ENCODE measurements at places on chromosomes 4 and X. TPM values are rescaled to one million over a fixed set of nuclear protein-coding genes. Genes with fewer than 3 reads are reported as not detected.

Gene CLNK
- not detected for total RNA-seq

- no peak for DNase-seq
Measured at GRCh38 chr4:108204518-108204917, 35.8 kb upstream of the LEF1 start.

GRCh38 chrX:22357621-22358020, 84.9 kb downstream of the CBLL2 start:
- no peak for DNase-seq

Gene FRG2
- total RNA-seq = not detected

GRCh38 chrX:144293229-144293628, 409.4 kb downstream of the UBE2NL start:
- DNase-seq = no peak

Gene ZMAT1
- total RNA-seq = 4.7 TPM

DNA sequence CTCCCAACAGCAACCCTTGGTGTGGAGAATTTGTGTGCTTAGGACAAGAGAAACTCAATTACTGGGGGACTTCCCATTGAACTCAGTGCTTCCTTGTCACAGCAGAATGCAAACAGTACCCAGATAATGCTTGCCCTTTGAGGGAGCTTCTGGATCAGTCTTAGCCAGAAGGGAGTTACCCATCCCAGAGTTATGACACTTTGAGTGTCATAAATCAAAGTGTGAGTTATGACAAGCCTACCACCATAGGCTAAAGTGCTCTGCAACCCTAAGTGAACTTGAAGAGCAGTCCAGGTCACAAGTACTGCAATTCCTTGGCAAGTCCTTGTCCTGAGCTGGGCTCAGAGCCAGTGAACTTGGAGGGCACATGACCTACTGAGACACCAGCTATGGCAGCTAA, 1513.9 kb upstream of the PCDH10 start:
- DNase-seq = no peak

DNA sequence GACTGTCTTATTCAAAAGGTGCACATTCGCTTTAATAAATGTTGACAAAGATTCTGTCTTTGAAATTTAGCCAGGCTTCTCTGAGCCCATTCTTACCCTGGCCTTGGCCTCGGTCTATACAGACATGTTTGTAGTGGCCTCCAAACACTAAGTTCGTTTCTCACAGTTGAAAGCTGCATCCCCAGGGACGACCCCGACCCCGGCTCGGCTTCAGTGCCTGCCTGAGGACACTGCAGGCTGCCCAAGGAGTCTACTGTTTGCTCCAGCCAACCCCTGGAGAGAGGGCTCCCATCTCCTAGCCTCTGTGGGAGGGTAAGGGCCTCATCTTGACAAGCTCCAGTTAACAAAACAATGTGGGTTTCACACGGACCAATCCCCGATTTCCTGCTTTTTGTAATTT, 390.6 kb upstream of the ZFP42 start:
- no peak for DNase-seq

DNA sequence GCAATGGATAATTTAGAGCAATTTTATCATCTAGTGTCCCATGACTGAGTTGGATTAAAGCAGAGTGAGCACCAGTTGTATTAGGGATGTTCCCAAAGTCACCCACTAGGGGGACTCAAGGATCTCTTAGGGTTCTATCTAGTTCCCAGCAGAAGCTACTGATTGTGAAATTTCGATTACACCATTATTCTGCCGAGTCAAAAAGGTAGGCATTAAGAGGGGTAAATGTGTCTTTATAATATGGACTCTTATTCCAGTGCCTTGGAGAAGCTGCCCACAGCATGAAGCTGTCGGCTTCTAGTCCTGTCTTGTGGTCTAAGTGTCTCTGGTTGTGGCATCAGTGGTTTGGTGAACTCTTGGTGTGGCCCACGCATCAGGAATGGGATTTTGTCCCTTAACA, 53.3 kb downstream of the RGS12 start:
- no peak for DNase-seq

GRCh38 chr4:140757232-140757630, 1.0 kb upstream of the TBC1D9 start:
- no peak for DNase-seq

DNA sequence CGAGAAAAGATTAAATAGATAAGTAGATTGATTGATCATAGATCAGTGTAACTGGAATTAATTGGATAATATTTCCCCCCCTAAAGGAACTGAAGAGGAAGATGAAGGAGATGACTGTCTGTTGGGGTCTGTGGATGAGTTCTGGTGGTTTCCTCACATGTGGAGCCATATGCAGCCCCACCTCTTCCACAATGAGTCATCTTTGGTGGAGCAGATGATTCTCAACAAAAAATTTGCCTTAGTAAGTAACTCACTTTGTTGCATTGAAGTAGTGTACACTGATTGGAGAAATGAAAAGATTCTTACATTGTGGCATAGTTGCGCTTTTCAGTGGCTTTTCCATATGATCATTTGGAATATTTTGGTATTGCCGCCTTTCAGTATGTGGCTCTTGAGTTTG, 80.4 kb downstream of the NDST3 start:
- DNase-seq = no peak

DNA sequence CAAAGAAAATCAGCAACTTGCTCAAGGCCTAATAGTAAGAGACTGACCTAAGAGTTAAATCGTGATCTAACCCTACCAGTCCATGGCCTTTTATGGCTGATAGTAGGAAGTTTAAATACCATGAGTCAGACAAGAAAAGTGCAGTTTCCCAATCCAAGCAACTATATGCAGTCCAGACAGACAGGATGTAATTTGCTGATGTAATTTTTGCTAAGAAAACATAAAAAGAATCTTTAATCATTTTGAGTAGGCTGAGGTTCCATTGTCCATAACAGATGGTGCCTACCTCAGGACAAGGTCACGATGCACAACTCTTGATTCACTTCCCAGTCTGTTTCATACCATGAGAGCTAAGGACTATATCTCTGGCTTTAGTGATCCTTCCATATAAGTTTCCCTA, 317.5 kb upstream of the GRIA3 start:
- DNase-seq = no peak

GRCh38 chrX:17931855-17932254, 70.8 kb upstream of the RAI2 start:
- no peak for DNase-seq

GRCh38 chr4:154422152-154422551, 69.4 kb downstream of the DCHS2 start:
- no peak for DNase-seq

DNA sequence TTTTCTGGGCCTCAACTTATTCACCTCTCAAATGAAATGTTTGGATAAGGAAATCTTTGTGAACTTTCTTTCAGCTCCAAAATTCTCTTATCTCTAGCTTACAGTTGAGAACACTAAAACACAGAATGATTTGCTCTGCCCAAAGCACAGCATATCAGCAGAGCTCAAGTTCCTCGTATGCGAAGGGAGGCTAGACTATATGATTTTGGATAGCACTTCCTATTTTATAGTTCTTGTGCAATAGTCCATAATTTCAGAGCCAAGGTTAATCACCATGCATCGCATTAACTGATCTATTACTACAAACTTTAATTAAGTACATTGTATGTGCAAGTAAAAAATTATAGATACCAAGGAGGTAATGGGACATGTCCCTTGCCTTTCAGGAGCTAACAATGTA, 27.0 kb upstream of the KLHL13 start:
- no peak for DNase-seq

Gene EXOC1L
- not detected for total RNA-seq

- DNase-seq = no peak
Measured at GRCh38 chrX:147832707-147833348, 78.9 kb upstream of the FMR1 start.

GRCh38 chr4:188778905-188779304, 639.7 kb downstream of the TRIML1 start:
- no peak for DNase-seq

Gene SMR3B
- total RNA-seq = not detected

Gene SASH3
- total RNA-seq = not detected

Gene MAGEA10
- total RNA-seq = not detected

Gene OTUD6A
- total RNA-seq = not detected

Gene NAA11
- total RNA-seq = not detected

DNA sequence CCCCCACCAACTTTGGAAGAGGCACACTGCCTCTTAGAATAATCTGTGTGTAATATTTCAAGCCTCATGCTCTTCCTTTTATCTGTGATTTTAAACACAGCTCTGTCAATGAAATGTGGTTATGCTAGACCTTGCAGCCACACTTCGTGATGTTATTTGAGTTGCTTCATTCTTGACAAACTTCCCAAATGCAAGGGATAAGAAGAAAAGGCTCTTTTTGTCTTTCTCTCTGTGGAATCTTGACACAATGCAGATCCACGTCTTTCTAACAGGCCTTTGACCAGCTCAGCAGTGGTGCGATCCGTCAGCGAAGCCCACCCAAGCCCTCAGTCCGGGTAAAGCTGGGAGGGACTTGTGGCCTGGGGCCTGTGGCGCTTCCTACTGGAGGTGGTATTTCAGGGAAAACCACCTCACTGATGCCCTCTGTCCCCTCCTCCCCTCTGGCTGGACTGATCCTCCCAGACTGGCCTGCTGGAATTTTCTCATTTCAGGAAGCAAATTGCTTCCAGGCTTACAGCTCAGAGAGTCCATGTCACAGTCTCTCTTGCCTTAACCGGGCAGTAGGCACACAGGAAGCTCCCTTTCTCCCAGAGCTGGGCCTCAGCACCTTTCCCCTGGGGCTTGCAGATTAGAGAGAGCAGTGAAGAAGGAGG, 19.5 kb upstream of the CCKAR start:
- no peak for DNase-seq

DNA sequence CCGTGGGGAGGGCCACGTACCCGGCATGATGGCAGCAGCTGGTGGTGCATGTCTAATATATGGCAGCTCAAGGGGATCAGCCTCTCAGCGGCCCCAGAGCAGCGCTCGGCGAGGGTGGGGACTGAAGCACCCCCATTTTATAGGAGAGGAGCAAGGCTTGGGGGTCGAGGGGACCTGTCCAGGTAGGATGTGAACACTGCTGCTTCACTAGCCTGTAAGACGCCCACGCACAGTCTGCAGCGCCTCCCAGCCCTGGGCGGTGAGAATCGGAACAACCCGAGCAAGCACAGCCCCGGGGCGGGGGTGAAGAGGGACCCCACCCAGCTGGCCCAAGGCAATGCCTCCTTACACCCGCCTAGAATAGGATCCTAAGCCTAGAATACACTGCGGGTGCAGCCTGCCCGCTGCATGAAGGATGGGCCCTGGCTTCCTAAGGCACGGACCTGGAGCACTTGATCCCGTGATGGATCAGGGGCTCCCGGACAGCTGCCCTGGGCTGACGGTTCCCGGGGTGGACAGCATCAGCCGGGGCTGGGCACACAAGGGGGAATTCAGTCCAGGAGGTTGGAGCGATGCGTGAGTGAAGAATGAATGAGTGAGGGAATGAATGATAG, 17.6 kb downstream of the ADRA2C start:
- no peak for DNase-seq

DNA sequence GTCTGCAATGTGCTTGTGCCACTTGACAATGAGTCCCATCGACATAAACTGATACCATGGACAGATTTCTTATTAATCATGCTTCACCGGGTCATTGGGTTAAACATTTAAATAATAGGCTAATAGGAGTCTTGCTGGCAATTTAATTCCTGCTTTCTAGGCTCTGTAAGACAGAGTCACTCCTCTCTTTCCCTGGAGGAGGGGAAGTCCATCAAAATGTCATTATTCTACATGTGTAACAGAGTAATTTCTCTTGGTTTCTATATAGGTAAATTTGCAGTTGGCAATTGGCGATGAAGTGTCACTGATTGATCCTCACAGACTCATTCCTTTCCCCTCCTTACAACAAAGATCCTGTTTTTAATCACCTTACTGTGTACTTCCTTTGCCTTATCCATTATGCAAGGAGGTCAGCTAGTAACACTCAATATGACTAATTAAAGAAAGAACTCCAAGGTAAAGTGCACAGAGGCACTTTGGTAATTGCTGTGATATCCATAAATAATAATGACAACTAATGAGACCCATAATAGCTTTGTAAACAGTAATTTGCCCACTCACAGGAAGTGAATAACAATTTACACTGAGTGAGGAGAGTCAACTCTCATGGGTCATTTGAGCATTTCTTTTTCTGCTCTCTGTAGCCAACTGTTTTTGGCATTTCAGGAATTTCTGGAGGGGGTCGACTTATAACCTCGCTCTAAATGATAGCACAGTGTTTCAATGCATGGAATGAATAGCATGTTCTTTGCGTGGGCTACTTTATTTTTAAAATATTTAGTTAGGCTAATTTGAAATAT, 184.0 kb downstream of the UGT8 start:
- no peak for DNase-seq

DNA sequence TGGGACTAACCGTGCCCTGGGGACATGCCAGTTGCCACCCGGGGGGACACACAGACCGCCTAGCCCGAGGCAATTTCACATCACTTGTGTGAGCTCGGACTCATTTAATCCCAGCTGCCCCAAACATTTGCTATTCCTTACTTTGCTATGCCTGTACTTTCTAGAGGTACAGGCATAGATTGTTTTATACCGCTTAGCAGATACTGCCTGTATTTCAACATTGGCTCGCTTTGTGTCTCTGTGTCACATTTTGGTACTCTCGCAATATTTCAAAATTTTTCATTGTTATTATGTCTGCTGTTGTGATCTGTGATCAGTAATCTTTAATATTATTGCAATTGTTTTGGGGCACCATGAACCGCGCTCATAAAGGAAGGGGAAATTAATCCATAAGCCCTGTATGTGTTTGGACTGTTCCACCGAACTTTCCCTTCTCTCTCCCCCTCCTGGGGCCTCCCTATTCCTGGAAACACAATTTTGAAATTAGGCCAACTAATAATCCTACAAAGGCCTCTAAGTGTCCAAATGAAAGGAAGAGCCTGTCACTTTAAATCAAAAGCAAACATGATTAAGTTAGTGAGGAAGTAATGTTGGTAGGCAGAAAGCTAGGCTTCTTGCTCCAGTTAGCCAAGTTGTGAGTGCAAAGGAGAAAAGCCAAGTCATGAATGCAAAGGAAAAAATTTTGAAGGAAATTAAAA, 568 bp upstream of the CASP6 start:
- no peak for DNase-seq

Gene SH2D1A
- not detected for total RNA-seq

DNA sequence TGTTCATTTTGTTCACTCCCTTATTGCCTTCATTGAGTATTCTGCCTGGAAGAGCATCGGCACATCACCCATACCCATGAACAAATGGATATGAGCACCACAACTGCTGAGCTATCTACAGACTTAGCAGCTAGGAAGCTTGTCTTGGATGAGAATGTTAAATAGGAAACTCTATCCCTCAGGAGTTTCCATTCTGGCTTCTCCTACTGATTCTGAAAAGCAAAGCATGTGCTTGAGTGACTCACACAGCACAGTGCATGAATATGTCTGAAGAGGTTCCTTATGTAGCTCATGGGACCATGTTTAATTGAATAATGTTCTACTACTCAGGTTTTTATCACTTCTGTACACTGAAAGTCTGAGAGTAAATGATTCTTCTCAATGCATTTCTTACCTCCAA, 57.3 kb upstream of the MXRA5 start:
- DNase-seq = no peak

- DNase-seq = no peak
Measured at GRCh38 chrX:70479922-70480659, 35.5 kb downstream of the DLG3 start.

Gene INTU
- total RNA-seq = 10.9 TPM

- no peak for DNase-seq
Measured at GRCh38 chr4:56271131-56271530, 116.2 kb downstream of the AASDH start.

Gene NAP1L3
- 33.2 TPM for total RNA-seq

- DNase-seq = no peak
Measured at GRCh38 chrX:24658421-24658820, 11.3 kb upstream of the PCYT1B start.
